Left lung (tissue), 14 donors: ENCODE measurements at places on chromosomes 5 and 9. TPM values are rescaled to one million over a fixed set of nuclear protein-coding genes. Genes with fewer than 3 reads are reported as not detected.

DNA sequence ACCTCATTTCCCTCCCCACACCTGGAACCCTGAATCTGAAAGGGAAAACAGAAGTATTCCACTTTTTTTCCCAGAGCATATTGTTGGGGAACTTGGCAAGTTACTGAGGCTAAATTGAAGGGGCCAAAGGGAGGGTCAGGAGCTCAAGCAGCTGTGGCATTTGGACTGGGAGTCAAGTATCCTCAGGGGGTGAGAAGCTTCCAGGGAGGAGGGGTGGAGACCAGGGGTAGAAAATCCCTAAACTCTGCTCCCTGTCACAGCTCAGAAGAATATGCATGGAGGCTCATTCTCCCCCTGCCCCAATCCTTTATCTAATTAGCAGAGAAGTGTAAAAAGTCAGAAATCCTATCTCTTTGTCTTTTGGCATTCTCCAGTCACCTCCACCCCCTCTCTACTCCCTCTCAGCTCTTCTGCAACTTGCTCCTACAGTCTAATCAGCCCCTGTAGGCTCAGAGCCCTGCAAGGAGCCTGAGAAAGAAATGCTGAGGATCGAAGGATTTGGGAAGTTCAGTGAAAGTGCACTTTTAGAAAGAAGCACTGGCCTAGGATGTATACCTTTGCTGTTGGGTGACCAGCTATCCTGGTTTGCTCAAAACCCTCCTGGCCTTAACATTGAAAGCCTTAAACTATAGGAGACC, 5.7 kb upstream of the WNT8A start:
- no peak for DNase-seq

TTC23L gene
- polyA plus RNA-seq: 4.5 TPM

GRCh38 chr9:129587487-129588262, 33.2 kb downstream of the C9orf50 start:
- no peak for DNase-seq

DNA sequence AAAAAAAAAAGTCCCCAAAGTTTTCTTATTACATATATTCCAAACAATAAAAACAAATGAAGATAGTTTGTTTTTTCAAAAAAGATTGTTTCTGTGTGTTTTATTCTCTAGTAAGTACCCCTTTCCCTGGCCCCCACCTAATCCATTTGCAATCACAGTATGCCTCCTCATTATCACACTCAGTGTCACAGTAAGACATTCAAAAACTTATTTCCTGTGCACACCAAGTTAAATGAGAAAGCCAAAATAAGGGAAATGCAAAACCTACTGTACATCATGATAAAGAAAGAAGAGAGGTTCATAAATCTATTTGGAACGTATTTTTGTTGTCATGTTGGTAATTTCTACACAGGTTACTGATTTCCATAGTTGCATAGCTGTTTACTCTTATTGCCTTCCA, 62.3 kb downstream of the ST8SIA4 start:
- DNase-seq: no peak

DNA sequence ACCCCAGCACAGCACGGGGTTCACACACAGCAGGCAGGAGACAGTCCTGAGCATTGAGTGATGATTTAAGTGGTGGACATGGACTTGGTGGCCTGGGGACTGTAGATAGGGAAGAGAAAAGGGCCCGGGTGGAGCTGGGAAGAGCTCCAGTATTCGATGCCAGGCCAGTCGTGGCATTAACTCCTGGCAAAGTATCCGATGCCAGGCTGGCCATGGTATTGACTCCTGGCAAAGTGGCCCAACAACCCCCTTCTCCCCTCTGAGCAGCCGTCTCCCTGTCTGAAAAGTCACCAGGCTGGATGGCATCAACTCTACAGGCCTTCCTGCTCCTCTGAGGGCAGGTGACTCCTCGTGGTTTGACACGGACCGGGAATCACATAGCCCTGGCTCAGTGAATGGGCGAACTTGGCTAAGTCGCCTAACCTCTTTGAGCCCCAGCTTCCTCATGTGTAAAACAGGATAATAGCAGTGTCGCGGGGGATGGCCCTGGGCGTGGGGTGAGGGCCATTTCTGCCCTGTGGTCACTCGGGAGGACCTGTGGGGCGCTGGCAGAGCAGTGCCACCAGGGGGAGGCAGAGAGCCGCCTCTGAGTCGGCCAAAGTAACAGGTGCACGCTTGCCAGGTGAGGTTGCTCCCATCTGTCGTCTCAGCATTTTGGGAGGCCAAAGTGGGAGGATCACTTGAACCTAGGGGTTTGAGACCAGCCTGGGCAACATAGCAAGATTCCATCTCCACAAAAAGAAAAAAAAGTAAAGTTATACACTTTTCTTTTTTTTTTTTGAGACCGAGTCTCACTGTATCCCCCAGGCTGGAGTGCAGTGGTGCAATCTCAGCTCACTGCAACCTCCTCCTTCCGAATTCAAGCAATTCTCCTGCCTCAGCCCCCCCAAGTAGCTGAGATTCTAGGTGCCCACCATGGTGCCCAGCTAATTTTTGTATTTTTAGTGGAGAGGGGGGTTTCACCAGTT, 5.7 kb upstream of the SEC16A start:
- peak; percentile 45 for DNase-seq

- no peak for DNase-seq
Measured at GRCh38 chr5:33182986-33183385, 257.8 kb upstream of the TARS1 start.

GRCh38 chr9:114088571-114089170, 10.4 kb downstream of the KIF12 start:
- no peak for DNase-seq

GRCh38 chr5:176829320-176829719, 19.0 kb downstream of the UNC5A start:
- no peak for DNase-seq

DNA sequence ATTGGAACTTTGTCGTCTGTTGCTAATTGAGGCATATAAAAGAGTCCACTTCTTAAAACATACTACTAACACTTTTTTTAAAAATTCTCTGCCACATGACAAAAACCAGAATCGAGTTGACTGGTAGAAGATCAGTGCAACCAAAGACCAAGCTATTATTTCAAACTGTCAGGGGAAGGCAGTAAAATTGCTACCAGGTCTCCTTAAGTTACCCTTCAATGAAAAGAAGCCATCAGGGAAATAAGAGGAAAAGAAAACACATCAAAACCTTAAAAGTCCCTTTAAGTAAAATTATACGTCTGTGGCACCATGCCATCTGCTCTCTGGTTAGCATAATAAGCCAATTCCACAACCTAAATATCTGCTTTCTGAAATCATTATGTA, 9.6 kb downstream of the ZNF608 start:
- no peak for DNase-seq

GRCh38 chr9:81073821-81074220, 615.5 kb downstream of the TLE1 start:
- DNase-seq: no peak

NREP gene
- 1,154 TPM for polyA plus RNA-seq

GMCL2 gene
- not detected for polyA plus RNA-seq

PALM2AKAP2 gene
- 26.5 TPM for polyA plus RNA-seq
